ENCODE measurements at places on chromosomes 16 and 17.

- DNase-seq, result peak; percentile 37
These were observed 5.0 kb downstream of the TBKBP1 start for GRCh38 chr17:47698749-47699535.

GRCh38 chr17:78727057-78727456 is 55.0 kb downstream of the CYTH1 start:
- no peak for DNase-seq

DNA sequence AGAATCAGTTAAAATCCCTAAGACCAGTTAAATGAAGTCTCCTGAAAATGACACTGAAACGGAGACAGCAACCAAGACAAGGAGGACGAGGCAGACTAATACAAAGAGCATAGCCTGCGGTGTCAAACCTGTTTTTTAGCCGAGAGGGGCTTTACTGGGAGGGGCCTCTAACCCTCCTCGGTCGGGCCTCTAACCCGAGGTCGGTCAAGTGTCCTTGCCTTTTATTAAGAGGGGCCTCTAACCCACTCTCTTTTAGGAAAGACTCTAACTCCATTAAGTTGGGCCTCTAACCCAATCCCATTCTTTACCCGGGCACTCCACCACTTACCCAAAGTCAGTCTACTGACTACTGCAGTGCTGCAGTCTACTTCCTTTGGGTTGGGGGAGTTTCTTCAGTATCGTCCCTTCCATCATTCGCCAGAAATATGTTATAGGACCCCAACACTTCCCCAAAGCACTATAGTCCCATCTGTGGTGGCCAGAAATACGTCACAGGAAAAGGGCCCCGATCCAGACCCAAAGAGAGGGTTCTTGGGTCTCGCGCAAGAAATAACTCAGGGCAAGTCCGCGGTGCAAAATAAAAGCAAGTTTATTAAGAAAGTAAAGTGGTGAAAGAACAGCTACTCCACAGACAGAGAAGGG is 39.2 kb upstream of the ARL4D start:
- DNase-seq, result no peak

GRCh38 chr16:1667271-1667670 is 10.8 kb upstream of the JPT2 start:
- DNase-seq, result no peak

DNA sequence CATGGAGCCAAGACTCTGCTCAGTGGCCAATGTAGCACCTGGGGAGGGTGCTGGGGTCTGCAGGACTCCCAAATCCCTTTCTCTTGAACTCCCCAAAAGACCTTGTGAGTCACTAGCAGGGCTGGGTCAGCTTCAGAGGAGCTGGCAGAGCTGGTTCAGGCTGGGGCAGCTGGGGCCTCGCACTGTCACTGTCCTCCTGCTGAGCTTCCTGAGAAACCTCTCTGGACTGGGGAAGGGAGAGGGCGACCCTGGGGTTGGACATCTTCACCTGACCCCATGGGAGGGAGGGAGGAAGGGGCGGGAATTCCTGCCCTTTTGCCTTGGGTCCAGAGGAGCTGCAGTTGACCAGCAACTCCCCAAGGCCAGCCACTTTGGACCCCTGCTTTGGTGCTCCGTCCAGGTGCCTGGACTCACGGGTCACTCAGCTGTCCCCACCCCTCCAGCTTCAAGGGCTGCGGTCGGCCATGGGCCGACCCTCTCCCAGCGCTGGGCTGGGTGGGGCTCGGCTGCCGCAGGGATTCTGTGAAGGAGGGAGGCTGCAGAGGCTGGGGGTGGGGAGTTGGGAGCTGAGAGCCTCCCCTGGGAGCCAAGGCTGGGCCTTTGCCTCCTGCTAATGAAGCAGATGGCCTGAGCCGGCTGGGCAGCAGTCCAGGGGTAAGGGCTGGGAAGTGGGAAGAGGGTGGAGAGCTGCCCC is 9.2 kb downstream of the FMNL1 start:
- DNase-seq, result no peak

- DNase-seq, result no peak
These were observed 346.6 kb downstream of the PMP22 start for GRCh38 chr17:14918540-14918939.

DNA sequence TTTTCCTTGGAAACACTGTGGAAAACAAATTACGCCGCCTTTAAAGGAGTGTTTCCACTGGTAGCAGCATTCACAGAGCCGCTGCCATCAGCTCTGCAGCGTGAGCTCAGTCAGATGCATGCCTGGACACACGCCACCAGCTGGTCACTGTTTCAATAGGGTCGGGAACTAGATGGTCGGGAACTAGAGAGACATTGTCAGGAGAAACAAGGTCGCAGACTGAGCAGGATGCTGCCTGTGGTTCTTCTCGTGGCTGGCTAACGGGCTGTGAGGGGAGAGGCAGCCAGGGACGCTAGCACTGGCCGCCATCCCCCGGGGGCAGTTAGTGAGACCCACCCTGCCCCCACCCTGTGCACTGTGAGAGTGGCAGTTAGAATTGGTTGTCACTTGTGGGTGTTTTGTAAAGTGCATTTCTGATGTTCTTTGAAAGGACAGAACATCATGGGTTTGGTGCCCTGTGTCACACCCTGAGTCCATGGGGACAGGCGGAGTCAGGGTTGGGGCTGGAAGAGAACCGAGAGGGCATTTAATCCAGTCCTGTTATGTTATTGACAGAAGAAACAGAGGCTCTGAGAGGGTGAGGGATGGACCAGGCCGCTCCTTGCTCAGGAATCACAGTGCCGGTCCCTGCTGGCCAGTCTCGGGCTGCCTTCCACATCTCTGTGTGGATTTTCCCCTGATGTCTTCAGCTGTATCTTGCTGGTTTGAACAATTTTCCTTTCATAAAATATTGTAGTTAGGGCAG is 86.3 kb downstream of the SPECC1 start:
- peak; percentile 67 for DNase-seq

GRCh38 chr16:50369133-50369804 is 481 bp upstream of the BRD7 start:
- no peak for DNase-seq

DNA sequence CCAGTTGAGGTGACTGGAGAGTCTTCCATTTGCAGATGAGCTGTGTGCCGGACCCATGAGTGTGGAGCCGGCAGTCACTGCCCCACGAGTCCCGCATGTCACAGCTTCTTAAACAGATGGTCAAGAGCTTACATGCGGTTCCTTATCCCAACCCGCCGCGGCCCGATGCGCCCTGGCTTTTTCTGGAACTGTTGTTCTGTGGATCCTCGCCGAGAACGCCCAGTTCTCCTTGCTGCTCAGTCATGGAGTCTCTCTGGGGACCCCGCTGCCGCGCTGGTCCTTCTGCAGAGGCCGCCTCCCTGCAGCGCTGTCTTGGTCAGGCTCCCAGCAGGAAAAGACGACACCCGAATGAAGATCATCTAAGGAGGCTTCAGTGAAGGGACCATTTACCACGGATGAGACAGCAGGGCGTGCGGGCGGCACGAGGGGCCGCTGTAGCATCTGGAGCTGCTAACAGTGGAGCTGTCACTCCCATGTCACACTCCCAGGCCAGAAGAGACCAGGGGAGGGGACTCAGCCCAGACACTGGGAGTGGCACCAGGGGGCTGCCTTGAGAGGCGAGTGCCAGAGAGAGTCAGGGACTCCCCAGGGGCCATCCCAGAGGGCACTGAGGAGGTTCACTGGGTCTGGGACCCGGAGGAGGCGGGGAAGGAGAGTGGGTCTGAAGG is 10.8 kb upstream of the LGALS3BP start:
- DNase-seq, result no peak

DNA sequence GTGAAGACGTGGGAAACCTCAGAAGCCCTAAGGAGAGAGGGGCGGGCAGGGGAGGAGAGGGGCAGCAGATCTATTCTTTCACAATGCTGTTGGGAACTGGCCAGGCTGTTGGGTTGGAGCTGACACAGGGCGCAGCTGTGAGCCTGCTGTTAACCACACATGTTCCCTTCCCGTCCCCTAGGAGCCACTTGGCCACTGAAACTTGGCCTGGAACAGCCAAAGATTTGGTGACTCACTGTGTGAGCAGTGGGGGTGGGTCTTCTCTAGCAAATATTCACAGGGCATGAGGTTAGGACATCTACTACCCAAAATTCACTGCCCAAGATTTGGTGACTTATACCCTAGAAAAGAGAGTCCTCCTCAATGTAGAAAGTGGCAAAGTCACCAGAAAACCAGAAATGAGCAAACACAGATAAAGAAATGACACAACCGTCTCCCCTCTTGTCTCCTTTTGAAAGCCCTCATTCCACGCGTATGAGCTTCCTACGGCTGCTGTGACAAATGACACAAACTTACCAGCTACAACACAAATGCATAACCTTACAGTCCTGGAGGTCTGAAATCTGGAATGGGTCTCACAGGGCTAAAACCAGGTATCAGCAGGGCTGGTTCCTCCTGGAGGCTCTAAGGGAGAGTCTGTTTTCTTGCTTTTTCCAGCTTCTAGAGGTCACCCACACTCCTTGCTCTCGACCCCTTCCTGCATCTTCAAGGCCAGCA is 6.3 kb downstream of the TBC1D16 start:
- peak; percentile 53 for DNase-seq

- DNase-seq, result no peak
These were observed 22.1 kb downstream of the CNTNAP1 start for GRCh38 chr17:42704490-42704836.

- no peak for DNase-seq
These were observed 61.4 kb downstream of the COG7 start for GRCh38 chr16:23391381-23392222.

GRCh38 chr16:56191835-56192634 is 746 bp downstream of the GNAO1 start:
- no peak for DNase-seq

- DNase-seq, result no peak
These were observed 326.8 kb downstream of the SEC14L1 start for GRCh38 chr17:77467521-77467920.

DNA sequence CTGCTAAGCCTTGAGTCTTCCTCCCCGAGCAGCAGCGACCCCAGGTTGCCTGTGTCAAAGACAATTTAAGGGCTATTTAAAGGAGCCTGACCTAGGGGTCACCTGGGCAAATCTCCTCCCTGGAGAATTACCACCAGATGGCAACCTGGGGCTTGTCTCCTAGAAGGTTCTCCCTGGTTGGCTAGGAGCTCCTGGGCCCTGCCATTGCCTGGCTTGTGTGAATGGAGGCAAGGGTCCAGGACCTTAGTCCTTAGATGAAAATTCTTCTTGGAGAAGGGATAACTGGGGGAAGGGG is 51.3 kb upstream of the TAC4 start:
- peak; percentile 23 for DNase-seq

GRCh38 chr17:50319306-50320004 is 26.5 kb upstream of the XYLT2 start:
- no peak for DNase-seq

GRCh38 chr17:22703786-22704441 is 1011.6 kb downstream of the KCNJ18 start:
- no peak for DNase-seq

DNA sequence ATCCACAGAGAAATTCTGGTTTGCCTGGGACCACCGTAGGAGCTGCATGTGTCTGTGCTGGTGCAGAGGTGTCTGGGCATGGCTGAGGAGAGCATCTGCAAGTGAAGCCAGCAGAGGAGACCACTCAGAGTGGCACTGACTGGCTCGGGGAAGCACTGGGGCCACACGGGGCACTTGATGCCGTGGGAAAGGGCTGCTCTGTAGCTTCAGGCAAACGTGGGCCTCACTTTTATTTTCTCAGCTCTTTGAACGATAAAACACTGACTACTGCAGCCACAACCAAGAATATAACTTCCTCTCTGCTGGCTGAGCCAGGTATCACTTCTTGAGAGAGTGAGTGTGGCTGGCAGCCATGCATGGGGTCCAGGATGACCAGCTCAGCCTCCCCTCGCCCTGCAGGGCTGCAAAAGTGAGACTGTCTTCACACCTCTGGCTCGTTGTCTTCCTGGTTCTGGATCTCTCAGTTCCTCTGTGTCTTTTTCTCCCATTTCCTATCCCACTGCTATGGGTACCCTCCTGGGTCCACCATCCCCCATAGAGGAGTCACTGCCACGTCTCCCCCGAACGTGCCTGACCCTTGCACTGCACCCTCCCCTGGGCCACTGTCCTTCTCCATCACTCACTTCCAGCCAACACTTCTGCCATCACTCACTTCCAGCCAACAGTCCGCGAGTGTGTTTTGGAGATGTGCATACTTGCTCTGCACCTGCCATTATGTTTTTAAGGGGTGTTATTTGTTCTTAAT is 201.4 kb upstream of the CHMP6 start:
- DNase-seq, result peak; percentile 59

- peak; percentile 4 for DNase-seq
These were observed 643.5 kb downstream of the CDH11 start for GRCh38 chr16:64478252-64478906.

DNA sequence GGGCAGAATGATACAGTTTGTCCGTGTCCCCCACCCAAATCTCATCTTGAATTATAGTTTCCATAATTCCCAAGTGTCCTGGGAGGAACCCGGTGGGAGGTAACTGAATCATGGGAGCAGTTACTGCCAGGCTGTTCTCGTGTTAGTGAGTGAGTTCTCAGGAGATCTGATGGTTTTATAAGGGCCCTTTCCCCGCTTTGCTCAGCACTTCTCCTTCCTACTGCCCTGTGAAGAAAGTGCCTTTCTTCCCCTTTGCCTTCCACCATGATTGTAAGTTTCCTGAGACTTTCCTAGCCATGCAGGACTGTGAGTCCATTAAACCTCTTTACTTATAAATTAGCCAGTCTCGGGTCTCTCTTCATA is 28.9 kb upstream of the SEC14L1 start:
- DNase-seq, result no peak

DNA sequence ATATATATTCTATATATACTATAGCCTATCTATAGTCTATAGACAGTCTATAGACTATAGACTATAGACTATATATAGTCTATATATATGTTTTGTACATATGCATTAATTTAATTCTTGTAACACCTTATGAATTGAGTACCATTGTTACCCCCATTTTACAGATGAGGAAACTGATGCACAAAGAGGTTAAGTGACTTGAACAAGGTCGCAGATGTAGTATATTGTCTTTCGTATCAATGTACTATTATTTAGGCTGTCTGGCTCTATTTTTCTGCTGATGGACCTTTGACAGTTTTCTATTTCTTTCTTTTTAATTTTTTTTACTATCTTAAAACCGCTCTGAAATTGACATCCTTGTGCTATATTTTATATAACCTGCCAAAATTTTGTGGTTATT is 14.6 kb downstream of the LRRC36 start:
- no peak for DNase-seq

DNA sequence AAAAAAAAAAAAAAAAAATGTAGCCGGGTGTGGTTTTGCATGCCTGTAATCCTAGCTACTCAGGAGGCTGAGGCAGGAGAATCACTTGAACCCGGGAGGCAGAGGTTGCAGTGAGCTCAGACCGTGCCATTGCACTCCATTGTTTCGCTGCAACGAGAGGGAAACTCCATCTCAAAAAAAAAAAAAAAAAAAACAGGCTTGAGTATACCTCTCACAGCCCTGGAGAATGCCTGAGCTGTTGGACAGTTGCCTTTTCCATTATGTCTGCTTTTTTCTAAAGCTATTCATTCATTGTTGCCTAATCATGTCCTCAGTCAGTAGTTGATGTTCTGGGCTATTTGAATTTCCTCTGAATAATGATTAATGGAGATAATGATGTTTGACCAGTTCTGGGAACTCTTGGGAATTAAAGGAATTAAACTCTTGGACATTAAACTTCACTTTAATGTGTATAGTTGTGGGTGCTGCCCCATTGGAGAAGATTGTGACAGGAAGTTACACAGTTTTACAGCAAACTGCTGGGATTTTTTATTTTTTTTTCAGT is 11.8 kb downstream of the HMOX2 start:
- peak; percentile 43 for DNase-seq

- DNase-seq, result no peak
These were observed 26.9 kb upstream of the PPM1E start for GRCh38 chr17:58728798-58729197.

GRCh38 chr16:20347666-20348364 is 4.7 kb downstream of the UMOD start:
- no peak for DNase-seq

All from lung microvascular endothelial cell (primary cell).